ENCODE measurements at places on chromosomes 4 and X.

DNA sequence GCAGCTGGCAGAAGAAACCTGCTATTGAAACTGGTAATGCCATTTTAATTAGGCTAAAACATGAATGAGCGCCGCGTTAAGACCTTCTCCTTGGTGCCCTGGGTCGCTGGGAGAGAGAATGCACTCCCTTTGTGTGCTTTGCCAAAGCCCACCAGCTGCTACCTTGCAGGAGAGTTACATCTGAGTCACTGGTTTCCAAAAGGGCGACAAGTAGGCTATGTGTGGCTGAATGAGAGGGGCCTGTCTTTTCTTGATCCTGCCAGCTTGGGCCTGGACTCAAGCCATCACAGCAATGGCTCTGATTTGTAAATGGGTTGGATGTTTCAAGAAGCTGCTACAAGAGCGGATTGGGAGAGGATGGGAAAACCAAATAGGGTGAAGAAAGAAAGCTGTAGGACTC is 81.5 kb downstream of the NHS start:
- no peak for DNase-seq

DNA sequence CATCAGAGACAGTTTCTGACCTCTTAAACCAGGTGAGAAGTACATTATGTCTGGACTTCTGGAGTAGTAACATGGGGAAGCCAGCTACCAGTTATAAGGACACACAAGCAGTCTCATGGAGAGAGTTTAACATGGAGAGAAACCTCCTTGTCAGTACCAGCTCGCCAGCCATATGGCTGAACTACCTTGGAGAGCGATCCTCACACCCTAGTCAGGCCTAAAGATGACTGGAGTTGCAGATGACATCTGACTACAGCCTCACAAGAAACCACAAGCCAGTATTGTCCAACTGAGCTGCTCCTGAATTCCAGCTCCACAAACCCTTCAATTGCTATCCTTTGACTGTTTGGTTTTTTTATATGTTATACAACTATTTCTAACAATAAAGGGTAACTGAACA is 49.8 kb downstream of the PDHA2 start:
- no peak for DNase-seq

GRCh38 chr4:67751260-67751659 is 2.9 kb downstream of the GNRHR start:
- DNase-seq: no peak

DNA sequence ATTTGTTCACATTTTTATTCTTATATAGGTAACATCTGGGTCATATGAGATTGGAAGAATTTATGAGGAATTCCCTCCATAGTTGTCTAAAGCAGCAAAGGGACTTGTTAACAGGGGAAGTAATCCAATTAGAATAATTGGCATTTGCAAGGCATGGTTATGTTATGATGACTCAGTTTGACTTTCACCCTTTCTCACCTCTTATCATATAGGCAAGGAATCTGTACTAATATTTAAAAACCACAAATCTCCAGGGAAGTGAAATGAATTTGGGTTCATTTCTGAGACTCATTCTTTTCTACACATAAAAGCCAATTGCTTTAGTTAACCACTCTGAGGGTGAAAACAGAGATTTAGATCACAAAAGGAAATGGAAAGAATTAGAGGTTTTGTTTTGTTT is 281.5 kb upstream of the DKK2 start:
- DNase-seq: no peak

GRCh38 chr4:80077639-80078038 is 4.6 kb upstream of the ANTXR2 start:
- no peak for DNase-seq

- no peak for DNase-seq
Observed at GRCh38 chrX:38205039-38205438, 15.6 kb downstream of the SRPX start.

DNA sequence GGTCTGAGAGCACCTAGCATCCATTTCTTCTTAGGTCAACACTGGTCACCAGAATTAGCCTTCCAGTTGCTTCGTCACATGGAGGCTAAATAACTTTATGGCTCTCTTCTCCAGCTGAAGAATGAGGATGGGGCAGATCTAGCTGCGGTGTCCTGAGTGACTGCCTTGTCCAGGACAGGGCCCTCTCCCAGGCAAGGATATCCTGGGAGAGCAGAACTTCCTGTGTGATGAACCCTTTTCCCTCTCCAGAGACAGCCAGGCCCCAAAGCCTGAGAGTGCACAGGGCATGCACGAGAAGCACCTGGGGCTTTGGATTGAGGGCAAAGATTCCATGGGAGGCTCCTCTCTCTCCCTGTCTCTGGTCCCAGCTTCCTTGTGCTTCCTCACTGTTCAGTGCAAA is 108.2 kb upstream of the MAMLD1 start:
- no peak for DNase-seq

DNA sequence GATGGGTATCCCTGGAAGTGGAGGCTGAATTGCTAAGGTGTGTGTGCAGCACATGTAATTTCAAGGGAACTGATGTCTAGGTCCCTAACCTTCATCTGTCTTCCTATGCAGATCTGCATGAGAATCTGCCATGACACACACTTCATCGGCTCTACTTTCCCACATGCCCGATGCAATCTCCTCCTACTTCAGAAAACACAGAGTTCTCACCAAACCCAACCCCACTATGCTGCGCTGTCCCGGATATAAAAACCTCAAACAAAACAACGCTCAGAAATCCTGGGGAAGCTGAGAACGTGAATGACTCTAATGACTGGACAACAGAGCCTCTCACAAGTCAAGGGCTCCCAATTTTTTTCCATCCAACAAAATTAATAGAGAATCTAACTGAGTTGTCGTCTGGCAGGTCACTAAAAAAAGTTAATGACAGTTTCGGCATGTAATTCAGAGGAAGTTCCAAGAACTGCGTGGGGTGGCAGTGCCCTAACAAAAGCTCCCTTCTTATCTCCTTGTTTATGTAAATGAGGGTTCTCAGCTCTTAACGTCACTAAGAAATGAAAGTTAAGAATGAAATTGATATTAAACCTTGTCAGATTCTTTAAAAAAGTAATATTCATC is 39.0 kb downstream of the STX18 start:
- DNase-seq: no peak

DNA sequence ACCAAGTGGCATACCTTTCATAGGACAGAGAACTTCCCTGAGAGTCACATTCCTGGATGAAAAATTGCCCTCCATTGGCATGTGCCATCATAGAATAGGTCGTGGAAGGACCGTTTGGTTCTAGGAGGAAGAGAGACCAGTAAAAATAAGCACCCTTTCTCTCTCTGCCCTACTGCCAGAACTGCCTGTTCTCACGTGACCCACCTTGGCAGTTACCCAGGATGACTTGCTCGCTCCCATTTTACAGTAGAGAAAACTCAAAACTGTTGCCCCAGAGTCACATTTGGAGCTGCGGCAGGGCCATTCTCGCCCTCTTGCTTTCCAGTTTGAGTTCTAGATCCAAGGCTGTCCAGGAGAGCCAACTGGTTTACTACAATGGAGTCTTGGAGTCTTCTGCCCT is 1.1 kb upstream of the NLGN3 start:
- DNase-seq: no peak

DNA sequence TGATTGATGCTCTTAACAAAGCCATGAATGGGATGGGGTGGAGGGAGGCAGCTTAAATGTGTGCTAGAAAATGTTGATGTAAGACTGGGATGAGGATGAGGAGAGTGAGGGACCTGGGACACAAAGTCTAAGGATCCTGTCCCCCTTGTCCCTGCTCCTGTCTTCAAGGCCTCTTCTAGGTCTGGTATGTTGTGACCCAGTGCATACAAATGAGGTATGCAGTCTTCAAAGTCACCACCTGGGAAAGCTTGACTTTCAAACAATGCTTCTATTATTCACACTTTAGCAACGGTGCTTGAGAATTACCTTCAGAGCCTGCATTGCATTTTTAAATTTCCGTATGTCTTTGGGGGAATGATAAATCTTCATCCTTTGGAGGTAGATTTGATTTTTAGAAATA is 88.4 kb upstream of the SLC34A2 start:
- no peak for DNase-seq

GRCh38 chrX:100120956-100121355 is 289.1 kb downstream of the PCDH19 start:
- no peak for DNase-seq

GRCh38 chrX:13223868-13224567 is 95.8 kb downstream of the ATXN3L start:
- no peak for DNase-seq

DNA sequence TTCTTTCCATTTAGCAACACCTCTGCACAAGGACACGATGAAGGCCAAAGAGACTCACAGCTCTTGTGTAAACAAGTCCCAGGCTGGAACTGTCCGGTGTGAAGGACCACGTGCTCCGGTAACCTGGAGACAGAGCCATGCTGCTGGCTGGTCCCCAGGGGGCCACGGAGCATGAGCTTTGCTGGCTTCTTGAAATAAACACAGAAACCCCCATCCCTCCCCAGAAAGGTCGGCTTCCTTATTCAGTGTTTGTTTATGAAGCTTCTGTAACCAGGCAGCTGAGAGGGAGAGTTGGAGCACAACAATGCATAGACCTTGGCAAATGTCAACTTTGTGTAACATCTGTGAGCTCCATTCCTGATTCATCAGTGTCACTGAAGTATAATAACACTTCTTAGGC is 109.4 kb downstream of the GPR143 start:
- DNase-seq: no peak

- no peak for DNase-seq
Observed at GRCh38 chrX:17039826-17040225, 93.4 kb downstream of the REPS2 start.

- no peak for DNase-seq
Observed at GRCh38 chr4:133524369-133524768, 375.3 kb downstream of the PCDH10 start.

- no peak for DNase-seq
Observed at GRCh38 chr4:10722957-10723356, 38.4 kb upstream of the CLNK start.

- DNase-seq: no peak
Observed at GRCh38 chr4:80009806-80010205, 63.2 kb downstream of the ANTXR2 start.

DNA sequence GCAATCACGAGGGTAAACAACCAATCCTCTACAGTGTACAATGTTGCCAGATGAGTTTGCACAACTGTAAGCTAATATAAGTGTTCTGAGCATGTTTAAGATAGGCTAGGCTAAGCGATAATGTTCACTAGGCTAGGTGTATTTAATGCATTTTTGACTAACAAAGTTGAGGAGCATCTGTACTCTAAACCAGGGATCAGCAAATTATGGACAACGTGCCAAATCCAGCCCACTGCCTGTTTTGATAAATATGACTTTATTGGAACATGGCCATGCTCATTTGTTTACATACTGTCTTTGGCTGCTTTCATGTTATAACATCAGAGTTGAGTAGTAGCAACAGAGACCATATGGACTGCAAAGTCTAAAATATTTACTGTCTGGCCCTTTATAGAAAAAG is 46.3 kb upstream of the ARHGEF6 start:
- no peak for DNase-seq
